HT-29 (cell line): ENCODE measurements at places on chromosomes 6 and 20. TPM values are rescaled to one million over a fixed set of nuclear protein-coding genes. Genes with fewer than 3 reads are reported as not detected.

Gene CST2
- total RNA-seq, result not detected in 2 replicates

- no peak for DNase-seq
Measured at GRCh38 chr6:20173833-20174792, 38.2 kb downstream of the MBOAT1 start.

Gene EGFL8
- 4.5 and 6.6 TPM in 2 replicates for total RNA-seq

Gene NOX3
- total RNA-seq, result not detected in 2 replicates

Gene KATNA1
- total RNA-seq, result 7.6 and 10.0 TPM in 2 replicates
